GM03348 (cell line): ENCODE measurements at places on chromosomes 2 and 18.

DNA sequence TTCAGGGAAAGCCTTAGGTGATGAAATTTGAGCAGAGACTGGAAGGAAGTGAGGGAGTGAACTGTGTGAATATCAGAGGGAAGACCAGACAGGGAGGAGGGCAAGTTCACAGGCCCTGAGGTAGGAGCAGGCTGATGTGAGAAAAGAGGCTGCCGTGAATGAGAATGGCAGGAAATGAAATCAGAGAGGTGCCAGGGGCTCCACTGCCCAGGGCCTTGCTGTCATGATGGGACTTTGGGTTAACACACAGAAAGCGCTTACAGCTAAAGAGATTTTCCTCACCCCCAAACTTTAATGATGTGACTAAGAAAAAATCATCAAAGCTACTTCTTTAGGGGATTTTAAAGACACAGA is 53.8 kb downstream of the MARCHF4 start:
- DNase-seq = no peak

DNA sequence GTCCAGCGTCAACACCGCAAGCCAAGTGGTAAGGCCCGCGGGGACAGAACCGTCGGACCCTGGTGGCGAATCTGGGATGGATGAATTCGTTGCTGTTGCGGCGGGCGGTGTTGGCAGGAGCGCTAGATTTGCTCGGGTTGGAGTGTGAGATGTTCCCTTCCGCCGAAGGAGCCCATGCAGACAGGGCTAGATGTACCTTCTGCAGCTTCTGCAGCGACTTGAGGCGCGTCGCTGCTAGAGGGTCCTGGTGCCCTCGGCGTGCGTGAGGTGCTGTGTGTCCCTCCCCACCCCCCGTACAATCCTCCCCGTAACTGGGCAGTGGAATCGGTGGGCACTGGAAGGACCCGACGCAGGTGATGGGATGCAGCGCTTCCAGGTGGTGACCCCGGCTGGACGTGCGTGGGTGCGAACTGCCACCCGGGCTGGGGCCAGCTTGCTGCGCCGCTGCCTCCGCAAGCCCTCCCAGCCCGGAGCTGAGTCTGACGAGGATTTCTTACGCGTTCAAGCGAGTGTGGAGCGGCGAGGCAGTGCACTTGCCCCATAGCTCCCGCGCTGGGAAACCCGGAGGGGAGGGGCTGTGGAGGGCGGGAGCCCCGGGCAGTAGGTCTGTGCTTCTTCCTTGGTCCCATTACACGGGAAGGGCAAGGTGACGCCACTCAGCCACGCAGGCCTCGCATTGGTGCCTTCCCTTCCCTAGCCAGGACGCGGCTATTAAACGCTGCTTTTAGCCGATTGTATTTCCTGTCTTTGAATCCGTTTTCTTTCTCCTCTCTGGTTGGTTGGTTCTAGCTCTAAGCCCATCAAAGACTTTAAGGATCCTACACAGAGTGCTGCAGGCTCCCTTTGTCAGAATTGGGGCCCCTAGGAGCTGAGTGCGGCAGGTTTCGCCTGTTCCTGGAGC is 34.2 kb downstream of the CHRNA1 start:
- peak; percentile 57 for DNase-seq

DNA sequence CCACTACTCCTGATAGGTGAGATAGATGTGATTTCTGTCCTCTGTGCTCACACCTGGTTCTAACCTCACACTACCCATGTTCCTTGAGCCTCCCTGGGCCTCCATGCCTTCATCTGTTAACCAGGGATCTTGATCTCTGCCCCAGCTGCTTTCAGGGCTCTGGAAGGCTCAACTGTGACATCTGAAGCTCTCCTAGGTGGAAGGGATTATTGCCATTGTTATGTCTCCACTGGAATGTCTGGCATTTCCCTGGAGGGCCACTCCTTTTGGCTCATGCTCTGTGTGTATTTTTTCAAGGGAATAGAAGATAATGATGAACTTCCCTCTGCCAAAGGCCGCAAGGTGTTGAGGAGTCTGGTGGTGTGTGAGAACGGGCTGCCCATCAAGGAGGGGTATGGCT is 41.2 kb downstream of the PCARE start:
- DNase-seq = peak; percentile 79

DNA sequence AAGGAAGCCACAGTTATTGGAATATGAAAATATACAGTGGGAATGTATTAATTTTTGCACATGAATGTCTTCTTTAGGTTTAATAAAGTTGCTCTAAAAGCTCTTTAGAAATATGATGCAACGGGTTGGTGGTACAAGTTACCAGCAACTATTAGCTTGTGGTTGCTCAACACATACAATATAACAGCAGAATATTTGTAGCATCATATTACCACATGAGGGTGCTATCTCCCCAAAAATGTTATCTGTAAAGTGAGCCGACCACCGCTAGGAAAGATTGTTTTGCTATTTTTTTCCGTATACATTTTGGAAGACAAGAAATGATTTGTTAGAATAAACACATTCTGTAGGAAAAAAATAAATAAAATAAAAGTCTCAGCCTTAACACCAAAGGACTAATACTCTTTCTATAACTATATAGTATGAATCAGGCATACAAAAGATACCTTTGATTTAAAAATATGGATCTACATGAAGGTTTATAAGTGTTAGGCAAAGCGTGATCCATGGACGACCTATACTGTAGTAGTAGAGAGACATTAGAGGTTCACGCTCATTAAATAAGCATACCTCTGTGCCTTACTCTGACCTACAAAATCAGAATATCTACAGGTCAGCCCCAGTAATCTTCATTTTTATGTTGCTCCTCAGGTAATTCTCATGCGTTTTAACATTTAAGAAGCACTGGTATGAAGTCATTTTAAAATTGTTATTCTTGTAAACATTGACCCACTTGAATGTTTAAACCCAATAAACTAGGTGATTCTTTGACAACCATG is 1110.6 kb upstream of the ACVR2A start:
- DNase-seq = peak; percentile 64

DNA sequence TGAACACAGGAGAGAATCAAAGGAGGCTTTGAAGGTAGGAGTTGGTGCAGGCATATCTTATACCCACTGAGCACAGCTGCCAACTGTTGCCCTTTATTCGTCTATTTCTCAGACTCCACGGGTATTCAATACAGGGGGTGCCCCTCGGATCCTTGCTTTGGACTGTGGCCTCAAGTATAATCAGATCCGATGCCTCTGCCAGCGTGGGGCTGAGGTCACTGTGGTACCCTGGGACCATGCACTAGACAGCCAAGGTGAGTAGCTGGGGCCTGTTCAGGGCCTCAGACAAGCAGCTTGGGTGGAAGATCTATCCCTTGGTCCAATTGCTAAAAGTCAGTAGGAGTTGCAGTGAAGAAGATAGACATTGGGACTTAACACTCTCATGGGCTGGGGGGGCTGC is 5.2 kb downstream of the CAD start:
- DNase-seq = no peak

- no peak for DNase-seq
Measured at GRCh38 chr2:62375113-62375420, 130.9 kb downstream of the TMEM17 start.

DNA sequence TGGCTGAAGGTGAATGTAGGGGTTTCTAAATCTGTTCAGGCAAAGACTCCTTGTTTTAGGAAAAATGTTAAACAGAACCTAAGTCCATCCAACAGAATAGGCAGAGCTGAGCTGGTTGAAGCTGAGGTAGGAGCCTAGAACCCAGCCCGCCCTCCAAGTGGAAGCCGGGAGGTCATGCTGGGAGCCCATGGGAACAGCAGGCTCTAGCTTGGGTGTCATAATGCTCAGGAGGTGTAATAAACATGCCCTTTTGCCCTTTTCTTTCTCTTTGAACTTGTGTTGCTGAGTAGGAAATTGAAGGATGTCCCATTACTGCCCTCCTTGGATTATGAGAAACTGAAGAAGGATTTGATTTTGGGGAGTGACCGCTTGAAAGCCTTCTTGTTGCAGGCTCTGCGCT is 60.3 kb downstream of the ARMC9 start:
- no peak for DNase-seq

DNA sequence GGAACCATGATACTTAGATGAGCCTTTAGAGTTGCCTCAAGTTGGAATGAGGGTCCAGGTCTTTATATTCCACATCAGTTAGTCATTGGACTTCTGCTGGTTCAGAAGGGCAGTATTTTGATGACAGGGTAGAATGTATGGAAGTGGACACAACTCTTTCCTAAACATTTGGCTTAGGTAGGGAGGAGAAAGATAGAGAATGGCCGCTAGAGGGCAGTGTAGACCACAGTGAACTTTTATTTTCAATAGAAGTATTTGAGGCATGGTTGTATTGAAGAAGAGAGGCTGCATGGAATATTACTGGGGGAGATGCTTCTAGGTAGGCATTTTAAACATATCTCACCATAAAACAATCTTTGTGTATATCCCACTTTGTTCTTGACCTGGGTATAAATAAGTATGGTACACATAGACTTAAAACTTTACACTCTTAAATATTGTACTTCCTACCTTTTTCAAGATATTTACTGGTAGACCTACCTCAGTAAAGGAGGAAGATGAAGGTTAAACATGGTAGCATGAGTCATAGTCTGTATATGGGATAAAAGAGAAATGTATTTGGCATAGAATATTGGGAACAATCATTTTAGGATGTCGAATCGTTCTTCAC is 497.6 kb upstream of the FAM98A start:
- DNase-seq = peak; percentile 60

GRCh38 chr2:239555571-239555905 is 154.7 kb upstream of the HDAC4 start:
- no peak for DNase-seq

DNA sequence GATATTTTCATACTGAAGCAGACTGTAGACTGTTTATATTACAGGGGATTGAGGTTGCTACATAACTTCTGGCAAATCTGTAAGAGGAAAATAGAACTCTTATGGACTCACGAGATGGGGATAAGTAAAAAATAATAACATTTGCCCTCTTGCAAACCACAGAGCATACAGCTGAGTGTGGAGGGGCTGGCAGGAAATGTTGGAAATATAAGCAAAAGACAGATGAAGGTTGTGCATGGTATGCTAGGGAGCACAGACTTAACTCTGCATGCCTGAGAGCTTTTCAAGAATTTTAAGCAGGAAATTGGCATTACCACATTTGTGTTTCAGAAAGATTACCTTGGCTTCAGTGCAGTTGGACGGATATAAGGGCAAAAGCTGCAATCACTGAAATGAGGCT is 411.1 kb downstream of the RAD51AP2 start:
- DNase-seq = no peak

GRCh38 chr18:54440292-54440691 is 82.6 kb downstream of the C18orf54 start:
- DNase-seq = no peak

DNA sequence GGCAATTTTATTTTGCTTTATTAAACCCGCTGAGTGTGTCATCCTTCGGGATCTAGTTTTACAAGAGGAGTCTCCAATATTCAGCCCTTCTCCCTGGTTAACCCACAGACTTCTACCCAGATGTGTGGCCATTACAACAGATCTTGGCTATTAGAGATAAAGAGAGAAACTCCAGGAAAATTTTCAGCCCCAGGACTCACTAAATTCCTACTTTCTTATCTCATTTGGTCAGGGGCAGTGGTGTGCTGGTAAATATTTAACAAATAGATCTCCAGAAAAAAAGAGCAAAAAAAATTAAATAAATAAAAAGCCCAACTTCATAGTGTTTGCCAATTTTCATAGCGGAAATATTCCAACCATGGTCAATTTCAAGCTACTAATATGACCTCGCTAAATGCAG is 168.4 kb downstream of the RND3 start:
- no peak for DNase-seq

DNA sequence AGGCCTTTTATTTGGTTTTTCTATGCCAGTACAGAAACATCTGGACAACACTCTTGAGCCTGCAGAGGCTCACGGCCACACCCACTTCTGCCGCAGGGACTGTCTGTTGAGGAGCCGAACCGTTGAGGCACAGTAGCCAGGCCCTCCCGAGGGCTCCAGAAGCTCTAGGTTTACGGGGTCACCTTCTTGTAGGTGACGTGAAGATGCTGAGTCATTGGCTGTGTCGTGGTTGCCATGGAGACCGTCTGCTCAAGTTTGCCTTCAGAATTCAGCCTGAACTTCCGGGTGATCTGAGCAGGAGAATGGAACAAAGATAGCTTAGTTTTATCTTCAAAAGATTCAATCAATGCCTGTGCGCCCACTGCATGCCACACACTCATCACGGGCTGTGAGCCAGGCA is 25.9 kb downstream of the BOK start:
- DNase-seq = no peak
